Nucleus accumbens (tissue), 56 donors: ENCODE measurements at places on chromosomes 1 and 21.

- DNase-seq, result no peak
These were observed 4.4 kb downstream of the TACSTD2 start for GRCh38 chr1:58572690-58573089.

DNA sequence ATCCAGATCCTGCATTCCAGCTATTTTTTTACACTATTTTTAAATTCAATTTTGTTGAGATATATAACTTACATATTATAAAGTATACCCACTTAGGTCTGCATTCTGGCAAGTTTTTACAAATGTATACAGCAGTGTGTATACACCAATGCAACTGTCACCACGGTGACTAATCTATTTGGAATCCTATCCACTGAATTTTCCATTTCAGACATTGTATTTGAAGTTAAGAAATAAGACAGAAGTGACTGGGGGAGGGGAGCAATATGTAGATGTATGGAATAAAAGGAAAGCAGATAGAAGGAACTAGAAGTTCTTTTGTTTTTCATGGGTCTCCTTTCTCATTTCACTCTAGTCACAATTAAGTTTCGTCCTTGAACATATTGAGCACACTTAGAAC is 431.5 kb upstream of the CHRM3 start:
- no peak for DNase-seq

GRCh38 chr1:206769304-206769731 is 1.3 kb upstream of the IL19 start:
- no peak for DNase-seq

DNA sequence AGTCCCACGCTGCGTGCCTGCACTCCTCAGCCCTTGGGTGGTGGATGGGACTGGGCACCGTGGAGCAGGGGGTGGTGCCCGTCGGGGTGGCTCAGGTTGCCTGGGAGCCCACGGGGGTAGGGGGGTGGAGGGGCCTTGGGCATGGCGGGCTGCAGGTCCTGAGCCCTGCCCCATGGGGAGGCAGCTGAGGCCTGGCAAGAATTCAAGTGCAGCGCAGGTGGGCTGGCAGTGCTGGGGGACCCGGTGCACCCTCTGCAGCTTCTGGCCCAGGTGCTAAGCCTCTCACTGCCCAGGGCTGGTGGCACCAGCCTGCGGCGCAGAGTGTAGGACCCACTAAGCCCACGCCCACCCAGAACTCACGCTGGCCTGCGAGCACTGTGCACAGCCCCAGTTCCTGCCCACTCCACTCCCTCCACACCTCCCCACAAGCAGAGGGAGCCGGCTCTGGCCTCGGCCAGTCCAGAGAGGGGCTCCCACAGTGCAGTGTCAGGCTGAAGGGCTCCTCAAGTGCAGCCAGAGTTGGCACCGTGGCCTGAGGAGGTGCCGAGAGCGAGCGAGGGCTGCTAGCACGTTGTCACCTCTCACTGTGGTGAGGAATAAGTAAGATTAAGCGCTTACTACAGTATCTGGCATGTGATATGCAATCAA is 12.8 kb downstream of the TNNI3K start:
- no peak for DNase-seq

- no peak for DNase-seq
These were observed 65.5 kb downstream of the DMRTB1 start for GRCh38 chr1:53524428-53525375.

- no peak for DNase-seq
These were observed 61.1 kb downstream of the SLC45A1 start for GRCh38 chr1:8378981-8379470.

DNA sequence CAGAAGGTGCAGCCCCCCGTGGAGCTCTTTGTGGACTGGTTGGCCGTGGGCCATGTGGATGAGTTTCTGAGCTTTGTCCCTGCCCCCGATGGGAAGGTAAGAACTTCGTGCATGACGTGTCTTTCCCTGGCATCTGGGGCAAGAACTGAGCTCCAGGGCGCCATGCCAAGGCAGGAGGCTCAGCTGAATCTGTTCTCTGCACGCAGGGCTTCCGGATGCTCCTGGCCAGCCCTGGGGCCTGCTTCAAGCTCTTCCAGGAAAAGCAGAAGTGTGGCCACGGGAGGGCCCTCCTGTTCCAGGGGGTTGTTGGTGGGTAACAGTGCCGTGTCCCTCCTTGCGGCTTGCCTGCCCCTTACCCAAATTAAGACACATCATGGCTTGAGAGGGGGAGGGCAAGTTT is 27.7 kb downstream of the PADI3 start:
- no peak for DNase-seq

- DNase-seq, result no peak
These were observed 109.9 kb upstream of the IFFO2 start for GRCh38 chr1:19066248-19066873.

DNA sequence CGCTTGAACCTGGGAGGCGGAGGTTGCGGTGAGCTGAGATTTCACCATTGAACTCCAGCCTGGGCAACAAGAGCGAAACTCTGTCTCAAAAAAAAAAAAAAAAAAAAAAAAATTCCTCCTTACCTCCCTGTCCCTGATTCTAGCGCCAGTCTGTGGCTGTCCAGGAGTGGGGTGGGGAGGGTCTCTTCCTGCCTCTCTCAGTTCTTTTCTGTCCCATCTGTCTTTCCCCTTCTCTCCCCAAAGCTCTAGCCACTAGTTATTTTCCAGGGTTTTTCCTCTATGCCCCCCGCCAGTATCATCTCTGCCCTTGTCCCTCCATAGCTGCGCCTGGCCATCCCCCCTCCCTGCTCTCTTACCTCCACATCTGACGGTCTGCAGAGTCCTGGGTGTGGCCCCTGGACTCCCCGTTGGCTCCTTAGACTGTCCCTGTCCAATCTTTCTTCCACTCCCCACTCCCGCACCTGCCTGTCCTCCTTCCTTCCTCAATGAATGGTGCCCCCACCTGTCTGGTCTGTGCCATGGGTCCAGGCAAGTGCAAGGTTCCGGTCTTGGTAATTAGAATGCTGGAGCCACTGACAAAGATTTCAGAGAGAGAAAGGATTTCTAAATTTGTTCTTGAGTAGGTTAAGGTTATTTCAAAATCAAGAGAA is 1.6 kb upstream of the TMEM63A start:
- DNase-seq, result no peak

GRCh38 chr1:156804572-156805243 is 11.9 kb downstream of the SH2D2A start:
- DNase-seq, result no peak

DNA sequence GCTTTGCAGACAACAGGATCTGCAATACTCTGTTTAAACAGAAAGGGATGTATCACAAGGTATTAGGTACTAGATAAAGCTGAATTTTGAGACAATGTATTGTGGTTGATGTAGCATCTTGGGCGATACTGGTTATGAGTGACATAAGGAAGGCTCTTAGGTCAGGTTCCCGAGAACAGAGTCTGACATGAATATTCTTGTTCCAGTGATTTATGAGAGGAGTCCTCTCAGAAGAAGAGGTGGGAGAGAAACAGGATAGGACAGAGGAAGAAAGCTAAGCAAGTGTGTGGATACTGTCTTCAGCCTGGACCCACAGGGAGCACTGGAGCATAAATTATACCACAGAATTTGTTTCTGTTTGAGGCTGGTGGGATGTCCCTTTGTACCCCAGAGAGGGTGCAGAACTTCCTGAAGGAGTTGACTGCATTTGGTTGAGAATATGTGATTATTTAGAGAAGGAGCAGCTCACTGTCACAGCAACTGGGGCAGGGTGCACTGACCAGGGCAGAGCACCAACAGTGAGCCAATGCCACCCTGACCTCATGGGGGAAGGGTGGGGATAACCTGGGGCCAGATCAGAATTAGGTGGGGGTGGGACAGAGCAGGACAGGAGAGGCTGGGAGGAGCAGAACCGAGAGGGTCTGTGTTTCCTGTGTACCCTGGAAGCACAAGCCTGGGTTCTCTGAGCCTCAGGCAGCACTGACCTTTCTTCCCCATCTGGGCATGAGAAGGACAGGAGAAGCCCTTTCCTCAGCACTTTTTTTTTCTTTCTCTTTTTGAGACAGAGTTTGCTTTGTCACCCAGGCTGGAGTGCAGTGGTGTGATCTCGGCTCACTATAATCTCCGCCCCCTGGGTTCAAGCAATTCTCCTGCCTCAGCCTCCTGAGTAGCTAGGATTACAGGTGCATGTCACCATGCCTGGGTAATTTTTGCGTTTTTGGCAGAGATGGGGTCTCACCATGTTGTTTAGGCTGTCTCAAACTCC is 36.3 kb upstream of the SLC6A9 start:
- no peak for DNase-seq

DNA sequence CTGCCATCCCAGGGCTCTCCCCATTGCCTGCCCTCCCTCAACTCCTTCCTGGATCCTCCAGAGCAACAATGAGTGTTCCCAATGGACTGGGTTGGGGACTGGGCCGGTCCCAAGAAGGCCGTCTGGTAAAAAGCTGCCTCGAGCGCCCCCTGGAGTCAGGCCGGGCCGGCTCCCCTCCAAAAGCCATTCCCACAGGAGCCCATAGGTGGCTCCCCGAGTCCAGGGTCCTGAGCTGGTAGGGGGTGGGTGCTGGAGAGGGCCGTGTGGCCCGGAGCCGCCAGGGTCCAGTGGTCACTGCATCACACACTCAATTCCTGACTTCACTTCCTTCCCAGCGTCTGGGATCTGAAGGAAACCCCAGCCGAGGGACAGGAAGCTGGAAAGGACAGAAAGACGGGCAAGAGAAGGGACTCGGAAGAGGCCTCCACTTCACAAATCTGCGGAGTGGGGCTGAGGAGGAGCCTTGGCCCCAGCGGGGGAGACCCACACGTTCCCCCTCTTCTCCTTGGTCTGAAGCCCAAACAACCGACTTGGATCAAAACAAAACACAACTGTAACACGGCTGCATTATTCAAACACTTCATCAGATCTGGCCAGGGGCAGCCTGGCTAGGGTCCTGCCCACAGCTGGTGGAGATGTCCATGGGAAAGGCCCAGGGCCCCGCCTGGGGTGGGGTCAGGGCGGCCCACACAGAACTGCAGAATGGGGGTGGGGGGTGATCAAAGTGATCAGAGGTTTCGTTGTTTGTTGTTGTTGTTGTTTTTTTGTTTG is 10.9 kb upstream of the ALDH4A1 start:
- peak; percentile 85 for DNase-seq

- DNase-seq, result no peak
These were observed 58.3 kb downstream of the CLEC20A start for GRCh38 chr1:178438432-178438831.

DNA sequence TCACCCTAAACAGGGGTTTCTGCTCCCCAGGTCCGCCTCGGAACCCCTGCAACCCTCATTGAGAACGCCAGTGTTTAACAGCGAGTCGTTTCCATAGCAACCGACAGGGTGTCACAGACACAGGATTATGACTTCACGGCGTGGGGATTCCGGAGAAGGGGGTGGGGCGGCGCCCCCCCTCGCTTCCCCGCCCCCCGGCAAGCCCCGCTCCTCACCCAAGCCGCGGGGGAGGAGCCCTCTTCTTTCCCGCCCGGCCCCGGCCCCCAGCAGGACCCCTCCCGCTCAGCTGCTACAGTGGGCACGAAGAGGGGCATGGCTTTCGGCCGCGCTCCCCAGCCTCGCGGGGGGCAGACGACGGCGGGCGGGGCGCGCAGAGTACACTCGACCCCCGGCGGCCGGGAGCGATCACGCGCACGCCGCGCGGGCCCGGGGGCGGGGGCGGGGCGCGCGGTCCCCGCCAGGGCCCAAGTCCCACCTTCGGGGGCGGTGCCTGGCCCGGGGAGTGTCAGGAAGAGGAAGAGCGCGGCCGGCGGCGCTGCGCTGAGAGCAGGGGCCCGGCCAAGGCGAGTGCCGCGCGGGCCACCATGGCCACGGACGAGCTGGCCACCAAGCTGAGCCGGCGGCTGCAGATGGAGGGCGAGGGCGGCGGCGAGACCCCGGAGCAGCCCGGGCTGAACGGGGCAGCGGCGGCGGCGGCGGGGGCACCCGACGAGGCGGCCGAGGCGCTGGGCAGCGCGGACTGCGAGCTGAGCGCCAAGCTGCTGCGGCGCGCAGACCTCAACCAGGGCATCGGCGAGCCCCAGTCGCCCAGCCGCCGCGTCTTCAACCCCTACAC is at the start of gene EFHD2:
EFHD2 (plus strand) TSS at position 501 of the 835 bp plus-strand sequence; CDS start at position 585, 84 bp downstream.
- DNase-seq, result peak; percentile 71

DNA sequence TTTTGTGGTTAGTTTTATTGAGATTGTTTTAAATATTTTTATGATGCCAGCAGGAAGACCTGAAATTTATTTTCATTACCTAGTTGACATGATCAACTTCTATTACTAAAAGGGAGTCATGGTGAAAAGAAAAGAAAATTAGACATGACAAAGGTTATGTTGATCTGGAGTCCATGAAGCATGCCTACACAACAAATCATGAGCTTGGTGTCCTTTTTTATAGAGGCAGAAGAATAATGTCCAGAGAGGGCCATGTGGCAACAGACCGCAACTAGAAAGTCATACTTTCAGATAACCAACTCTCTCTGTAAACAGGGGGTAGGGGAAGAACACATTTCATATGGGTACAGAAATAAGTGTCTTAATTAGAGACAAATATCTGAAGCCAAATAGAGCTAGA is 175.5 kb upstream of the HOOK1 start:
- DNase-seq, result no peak

DNA sequence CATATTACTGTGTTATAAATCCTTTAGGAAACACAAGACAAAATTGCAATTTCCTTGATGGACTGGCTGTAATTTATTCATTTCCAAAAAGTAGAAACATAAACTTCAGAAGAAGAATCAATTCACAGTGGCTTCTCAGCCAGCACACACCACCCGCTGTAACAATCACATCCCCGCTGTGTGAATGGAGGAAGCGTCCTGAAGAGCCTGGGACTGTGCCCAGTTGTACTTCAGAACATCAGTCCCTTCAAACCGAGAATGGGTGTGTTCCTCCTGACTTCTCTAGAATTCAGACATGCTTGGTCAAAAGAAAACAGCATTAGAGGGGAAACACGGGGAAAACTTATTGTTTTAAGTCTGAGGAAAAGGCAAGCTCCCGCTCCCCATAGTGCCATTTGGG is 28.8 kb upstream of the CD84 start:
- DNase-seq, result no peak

GRCh38 chr21:38780879-38781278 is 24.9 kb upstream of the ETS2 start:
- no peak for DNase-seq

- DNase-seq, result no peak
These were observed 3.9 kb downstream of the PSMB2 start for GRCh38 chr1:35637401-35637809.

DNA sequence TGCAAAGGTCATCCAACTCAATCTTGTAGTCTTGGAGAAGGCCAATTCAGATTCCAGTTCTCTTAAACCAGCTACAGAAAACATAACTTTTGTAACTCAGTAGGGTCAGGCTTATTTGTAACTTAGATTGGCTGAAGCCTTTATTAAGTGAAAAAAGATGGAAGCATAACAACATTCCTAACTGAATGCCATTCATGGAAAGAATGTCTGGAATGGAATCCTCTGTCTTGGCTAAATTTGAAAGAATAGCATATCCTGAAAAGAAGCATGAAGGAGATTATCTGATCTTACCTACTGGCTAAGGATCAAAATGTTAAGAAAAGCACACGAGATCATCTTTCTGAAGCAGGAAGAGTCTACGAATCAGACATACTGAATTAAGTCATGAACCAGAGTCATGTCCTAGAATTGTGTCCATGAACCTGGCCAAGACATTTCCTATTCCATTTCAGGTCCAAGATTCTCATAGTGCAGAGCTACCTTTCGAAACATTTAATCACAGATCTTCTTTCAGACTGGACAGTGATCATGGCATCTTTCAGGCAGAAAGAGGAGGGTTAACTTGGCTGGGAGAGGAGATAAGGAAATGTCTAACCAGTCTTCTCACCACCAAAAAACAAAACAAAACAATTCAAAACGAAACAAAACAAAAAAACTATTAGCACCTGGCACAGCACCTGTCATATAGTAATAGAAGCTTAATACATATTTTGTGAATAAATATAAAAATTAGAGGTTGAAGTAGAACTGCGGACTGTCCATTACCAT is 75.6 kb downstream of the XCL2 start:
- DNase-seq, result no peak
